ENCODE measurements at places on chromosomes 6 and 20. TPM values are rescaled to one million over a fixed set of nuclear protein-coding genes. Genes with fewer than 3 reads are reported as not detected.

HNF4A gene
- total RNA-seq = not detected

GUCA1A gene
- not detected for total RNA-seq

UST gene
- total RNA-seq = 9.0 TPM

KCNG1 gene
- 4.0 TPM for total RNA-seq

DNAH8 gene
- 0.04 TPM for total RNA-seq

SIGLEC1 gene
- not detected for total RNA-seq

C20orf204 gene
- 2.1 TPM for total RNA-seq

CLDN20 gene
- total RNA-seq = not detected

HMGCLL1 gene
- total RNA-seq = not detected

ERVFRD-1 gene
- total RNA-seq = not detected

SLC4A11 gene
- total RNA-seq = 4.0 TPM

ADGRG6 gene
- total RNA-seq = 0.73 TPM

THEMIS gene
- 33.0 TPM for total RNA-seq

FOXO3 gene
- total RNA-seq = 10.4 TPM

PNLDC1 gene
- 0.30 TPM for total RNA-seq

HCK gene
- not detected for total RNA-seq

QRSL1 gene
- total RNA-seq = 22.9 TPM
